ENCODE measurements at places on chromosomes 12 and 14. TPM values are rescaled to one million over a fixed set of nuclear protein-coding genes. Genes with fewer than 3 reads are reported as not detected.

DNA sequence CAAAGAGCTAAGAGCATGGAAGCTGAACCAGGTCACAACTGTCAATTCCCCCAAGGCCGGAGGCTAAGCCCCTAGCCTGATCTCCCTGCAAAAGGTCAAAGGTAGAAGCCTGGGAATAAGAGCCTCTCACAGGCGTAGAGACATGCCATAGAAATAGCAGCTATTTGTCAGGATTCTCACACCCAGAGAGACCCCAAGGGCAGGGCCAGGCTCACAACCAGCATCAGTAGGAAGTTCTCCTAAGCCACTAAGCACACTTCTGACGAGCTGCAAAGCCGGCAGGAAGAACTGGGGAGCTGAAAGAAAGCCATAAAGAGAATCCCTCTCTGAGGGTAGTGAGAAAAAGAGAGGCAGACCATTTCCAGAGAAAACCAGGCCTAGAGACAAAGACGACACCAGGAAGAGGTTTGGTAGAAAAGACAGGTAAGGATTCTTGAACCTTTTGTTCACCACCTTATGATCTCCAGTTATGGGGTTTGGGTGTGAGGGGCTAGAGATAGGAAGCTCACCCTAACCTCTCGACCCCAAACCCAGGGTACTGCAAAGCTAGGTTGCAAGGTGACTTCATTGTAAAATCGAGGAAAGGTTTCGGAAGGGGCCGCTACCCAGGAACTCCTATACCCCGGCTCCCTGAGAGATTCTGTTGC lies 1.0 kb downstream of the SMARCC2 start:
- DNase-seq: no peak

DNA sequence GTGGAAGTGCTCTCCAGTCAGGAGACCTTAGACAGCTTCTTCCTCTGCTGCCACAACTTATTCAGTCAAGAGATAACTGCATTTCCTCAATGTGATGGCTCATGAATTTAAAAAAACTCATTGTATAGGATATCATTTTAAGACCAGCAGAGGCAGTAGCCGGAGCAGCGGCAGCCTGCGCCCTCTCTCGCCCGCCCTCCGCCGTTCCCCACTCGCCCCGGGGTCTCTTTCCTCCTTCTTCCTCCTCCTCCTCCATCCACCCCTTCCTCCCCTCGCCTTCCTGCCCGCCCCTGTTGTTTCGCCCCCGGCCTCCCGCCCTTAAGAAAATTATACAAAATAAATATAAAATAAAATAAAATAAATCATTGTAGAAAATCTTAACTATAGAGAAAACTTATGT lies 687.6 kb downstream of the FLRT2 start:
- DNase-seq: no peak

- peak; percentile 54 for DNase-seq
Measured at GRCh38 chr12:41956353-41956752, 188.3 kb downstream of the GXYLT1 start.

DNA sequence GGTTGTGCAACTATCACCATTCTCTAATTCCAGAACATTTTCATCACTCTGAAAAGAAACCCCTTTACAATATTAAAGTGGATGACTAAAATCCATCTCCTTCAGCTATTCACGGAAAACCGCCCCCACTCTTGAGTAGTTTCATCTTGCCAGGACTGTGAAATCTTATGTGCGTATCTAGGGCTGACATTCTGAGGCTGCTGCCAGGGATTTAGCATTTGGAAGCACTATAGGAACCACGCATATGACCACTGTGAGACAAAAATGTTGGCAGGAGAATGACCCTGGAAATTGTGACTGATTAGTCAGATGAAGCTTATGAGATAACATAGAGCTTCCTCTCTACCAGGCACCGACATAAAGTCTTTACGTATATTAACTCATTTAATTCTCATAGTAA lies 305.2 kb upstream of the PDE3A start:
- DNase-seq: peak; percentile 30

DNA sequence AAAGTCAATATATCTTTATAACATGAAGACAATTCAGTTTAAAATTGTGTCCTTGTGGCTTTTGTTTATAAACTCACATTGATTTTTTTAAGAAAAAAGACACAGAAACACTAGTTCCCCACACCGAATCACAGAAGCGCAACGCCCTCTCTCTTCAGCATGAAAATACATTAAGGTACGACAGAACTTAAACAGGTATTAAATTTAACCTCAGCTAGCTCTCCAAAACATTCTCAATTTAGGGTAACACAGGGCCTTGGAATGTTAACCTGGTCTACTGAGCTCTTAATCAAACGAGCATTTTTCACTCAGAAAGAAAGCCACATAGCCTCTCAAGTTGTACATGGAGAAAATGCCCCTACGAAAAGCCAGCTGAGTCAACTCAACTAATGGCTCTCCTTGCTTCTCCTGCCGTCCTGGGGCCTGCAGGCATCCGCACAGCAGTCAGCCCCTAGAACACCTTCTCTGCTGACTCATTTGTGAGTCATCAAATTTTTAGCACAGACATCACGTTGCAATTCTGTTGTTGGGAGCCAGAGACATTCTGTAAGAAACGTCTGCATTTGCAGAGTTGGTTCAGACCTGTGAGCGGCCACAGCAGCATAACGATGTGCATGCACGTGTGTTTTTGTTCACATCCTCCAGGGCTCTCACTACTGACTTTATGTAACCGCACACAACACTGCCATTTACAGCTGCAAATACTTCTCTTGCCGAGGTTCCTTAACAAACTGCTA lies 141.6 kb downstream of the ITPR2 start:
- DNase-seq: peak; percentile 99

DNA sequence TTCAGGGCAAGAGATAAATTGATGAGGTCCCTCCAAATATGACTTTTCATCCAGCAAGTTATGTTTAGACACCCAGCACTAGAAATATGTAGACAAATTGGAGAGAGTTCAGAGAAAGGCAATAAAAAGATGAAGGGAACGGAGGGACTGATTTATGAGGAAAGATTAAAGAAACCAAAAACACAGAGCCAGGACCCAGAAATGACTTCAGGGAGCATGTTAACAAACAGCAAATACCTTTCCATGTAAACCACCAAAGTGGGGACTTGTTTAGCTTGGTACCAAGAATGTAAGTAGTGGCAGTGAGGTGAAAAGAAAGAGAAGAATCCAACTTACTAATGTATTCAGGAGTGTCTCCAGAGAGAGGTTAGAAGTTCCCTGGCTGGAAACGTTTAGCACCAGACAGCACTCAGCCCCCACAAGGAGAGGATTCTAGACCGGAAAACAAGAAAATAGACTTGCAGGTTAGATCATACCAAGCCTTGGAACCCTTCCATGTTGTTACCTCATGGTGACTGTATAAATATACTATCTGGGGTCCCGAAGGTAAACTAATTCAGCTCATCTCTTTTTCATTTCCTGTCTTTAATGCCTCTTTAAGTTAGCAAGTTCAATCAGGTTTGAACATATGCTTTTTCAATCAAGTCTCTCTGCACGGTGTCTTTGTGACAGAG lies 79.2 kb downstream of the TBC1D30 start:
- DNase-seq: peak; percentile 51

- DNase-seq: no peak
Measured at GRCh38 chr12:131085125-131085815, 131.6 kb downstream of the ADGRD1 start.

GRCh38 chr14:91250912-91251311 lies 6.4 kb upstream of the GPR68 start:
- DNase-seq: no peak

GRCh38 chr12:102095677-102096263 lies 24.1 kb downstream of the NUP37 start:
- peak; percentile 17 for DNase-seq

DNA sequence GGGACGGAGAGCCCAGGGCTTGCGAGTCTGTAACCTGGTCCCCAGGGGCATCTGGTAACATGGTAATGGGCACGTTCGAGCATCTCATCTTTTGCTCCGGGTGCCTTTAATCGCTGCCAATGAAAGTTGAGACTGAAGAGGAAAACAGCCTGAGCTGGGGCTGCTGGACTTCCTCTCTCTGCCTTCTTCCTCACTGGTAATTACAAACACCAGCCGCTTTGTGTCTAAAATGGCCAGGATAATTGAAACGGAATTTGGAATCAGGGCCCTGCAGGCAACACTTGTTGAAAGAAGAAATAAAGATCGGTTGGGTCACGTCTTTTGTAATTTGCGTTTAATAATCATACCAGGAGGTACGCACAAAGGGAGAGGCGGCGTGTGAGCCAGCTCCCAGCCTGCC lies 51.5 kb upstream of the GPATCH2L start:
- DNase-seq: no peak

- no peak for DNase-seq
Measured at GRCh38 chr12:52862023-52862422, 13.2 kb upstream of the KRT78 start.

DNA sequence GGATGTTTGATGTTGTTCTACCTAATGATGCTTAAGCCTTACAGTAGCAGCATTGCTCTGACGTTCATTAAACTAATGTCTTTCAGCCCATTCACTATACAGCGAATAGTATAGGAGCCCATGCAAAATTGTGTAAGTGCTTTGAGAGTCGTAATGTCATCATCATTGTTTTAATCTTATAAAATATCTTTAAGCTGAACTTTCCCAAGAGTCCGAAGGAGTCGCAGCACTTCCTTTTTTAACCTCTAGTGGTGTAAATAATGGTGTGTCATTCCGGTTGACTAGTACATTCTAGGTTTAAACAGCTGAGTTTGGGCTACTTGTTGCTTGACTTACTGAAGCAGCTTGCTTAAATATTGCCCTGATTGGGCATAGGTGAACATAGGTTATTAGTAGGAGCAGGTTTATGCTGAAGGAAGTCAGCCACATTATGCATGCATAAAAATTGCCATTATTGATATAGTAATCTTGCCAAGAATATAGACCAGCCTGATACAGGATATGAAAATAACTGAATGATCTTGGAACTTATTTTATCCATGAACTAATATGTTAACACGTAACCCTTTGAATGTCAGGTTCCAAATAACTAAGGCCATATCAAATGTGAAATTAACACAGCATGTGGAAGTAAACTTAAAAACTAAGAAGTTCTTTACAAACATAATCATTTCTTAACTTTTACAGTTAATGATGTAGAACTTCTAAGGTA lies 2.6 kb downstream of the WNK1 start:
- peak; percentile 61 for DNase-seq

GRCh38 chr14:92850492-92850891 lies 56.4 kb downstream of the GOLGA5 start:
- DNase-seq: no peak

DNA sequence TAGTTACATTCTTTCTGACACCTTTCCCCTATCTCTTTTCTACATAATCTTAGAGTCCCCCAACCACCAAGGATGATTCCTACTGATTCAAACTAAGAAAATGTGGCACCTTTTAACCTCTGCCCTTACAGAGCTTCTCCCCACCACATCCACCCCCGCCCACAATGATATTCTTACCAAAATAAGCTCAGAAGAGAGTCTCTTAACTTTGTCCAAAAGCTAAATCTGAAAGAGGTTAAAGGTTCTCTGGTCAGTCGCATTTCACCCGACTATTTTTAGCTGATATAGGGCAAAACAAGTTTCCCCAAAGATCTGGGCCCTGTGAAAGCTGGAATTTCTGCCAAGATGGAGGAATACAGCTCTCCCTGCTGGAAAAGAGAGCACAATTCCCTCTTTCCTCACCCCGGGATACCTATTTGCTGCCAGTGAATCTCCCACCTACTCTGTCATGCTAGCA lies 128.6 kb downstream of the ZFP36L1 start:
- no peak for DNase-seq

The COX8C gene
- total RNA-seq: 0.33 TPM

The NRL gene
- total RNA-seq: 0.77 TPM

The CPNE6 gene
- total RNA-seq: not detected

The COCH gene
- 0.51 TPM for total RNA-seq

The SLC25A47 gene
- under 0.01 TPM for total RNA-seq

The TSPAN9 gene
- total RNA-seq: 35.2 TPM

The CIT gene
- total RNA-seq: 25.4 TPM

The SMIM41 gene
- 2.0 TPM for total RNA-seq

The LRP1-AS gene
- total RNA-seq: not detected

The STRAP gene
- total RNA-seq: 60.1 TPM

The KRT2 gene
- total RNA-seq: not detected

The SLC39A2 gene
- 0.17 TPM for total RNA-seq

The IAPP gene
- total RNA-seq: not detected

The CACNA1C gene
- 11.4 TPM for total RNA-seq

The KCNH3 gene
- total RNA-seq: 0.17 TPM
